ENCODE measurements at places on chromosomes 16 and 17. TPM values are rescaled to one million over a fixed set of nuclear protein-coding genes. Genes with fewer than 3 reads are reported as not detected.
A peak's percentile ranks its signal among the peaks of the same experiment; 100 is the strongest.

DNA sequence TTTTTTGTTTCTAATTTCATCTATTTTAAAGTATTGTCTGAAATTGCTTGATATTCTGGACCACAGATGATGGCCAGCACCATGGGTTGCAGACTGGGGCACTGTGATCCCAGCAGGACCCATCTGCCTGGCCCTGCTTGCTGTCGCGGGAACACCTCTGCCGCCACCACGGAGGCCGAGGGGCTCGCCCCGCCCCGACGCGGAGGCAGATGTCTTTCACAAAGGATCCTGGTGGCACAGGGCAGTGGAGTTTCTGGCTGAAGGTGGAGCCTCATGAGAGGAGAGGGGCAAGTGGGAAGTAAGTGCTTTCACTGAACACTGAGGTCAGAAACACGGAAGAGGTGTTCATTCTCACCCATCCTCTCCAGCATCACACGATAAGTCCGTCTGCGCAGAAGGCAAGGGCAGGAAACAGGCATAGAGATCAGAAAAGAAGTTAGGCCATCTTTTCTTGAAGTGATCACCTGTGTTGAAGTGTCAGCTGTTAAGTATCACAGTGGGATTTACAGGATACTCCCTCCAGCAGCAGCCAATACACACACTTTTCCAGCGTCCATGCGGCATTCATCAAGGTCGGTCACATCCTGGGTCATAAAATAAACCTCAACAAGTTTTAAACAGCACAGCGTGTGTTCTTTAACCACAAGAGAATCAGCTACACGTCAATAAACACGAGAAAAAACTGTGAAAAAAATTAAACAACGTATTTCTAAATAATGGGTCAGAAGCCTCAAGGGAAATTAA is 194.5 kb downstream of the RPTOR start:
- peak overlapping the region; percentile 57 for H3K4me3 ChIP-seq
- no peaks in the 10 kb centered on the region for H3K27me3 ChIP-seq
- H3K4me1 ChIP-seq: peaks cover 56% of the 10 kb centered on the region
- peaks cover 13% of the 10 kb centered on the region for H3K36me3 ChIP-seq
- peak; percentile 29 for DNase-seq

GRCh38 chr16:9567666-9568065 is 476.2 kb downstream of the HAPSTR1 start:
- H3K4me3 ChIP-seq: no peak overlapping the region
- H3K27me3 ChIP-seq: no peaks in the 10 kb centered on the region
- H3K4me1 ChIP-seq: no peaks in the 10 kb centered on the region
- H3K36me3 ChIP-seq: no peaks in the 10 kb centered on the region

DNA sequence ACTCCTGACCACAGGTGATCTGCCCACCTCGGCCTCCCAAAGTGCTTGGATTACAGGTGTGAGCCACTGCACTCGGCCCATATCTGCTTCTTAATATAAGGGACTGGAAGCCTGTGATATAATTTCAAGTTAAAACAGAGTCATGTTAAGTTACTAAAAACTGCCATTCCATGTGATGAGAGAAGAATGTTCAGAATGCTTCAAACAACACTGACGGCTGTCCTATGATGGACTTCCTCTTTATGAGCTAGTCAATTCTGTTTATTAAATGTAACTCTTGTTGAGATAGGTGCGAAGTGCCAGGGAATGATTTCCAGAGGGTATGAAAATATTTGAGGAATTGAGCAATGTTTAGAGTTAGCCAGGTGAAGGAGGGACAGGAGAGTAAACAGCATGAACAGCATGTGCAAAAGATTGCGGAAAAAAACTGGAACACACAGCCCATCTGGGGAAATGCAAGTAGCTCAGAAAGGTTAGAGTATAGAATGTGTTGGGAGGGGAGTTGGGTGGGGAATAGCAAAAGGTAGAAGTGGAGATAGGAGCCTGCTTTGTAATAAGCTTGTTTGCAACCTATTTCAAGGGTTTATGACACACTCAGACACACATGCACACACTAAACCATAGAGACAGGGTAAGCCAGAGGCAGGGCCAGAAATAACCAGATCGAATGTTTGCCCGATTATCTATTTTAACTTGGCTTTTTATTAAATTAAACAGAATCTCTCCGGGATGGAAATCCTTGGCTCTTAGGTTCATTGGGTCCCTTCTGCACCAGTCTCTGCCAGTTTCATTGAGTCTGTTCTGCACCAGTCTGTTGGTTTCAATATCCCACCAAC is 135.6 kb upstream of the COX10 start:
- no peak overlapping the region for H3K4me3 ChIP-seq
- no peaks in the 10 kb centered on the region for H3K4me1 ChIP-seq
- H3K27me3 ChIP-seq: no peaks in the 10 kb centered on the region
- no peak overlapping the region for H3K27ac ChIP-seq

Gene KRT33B
- not detected for total RNA-seq

GRCh38 chr16:82470620-82471152 is 156.1 kb upstream of the CDH13 start:
- H3K27me3 ChIP-seq: peaks cover 2% of the 10 kb centered on the region
- no peaks in the 10 kb centered on the region for H3K4me1 ChIP-seq
- no peak overlapping the region for H3K4me3 ChIP-seq
- H3K27ac ChIP-seq: no peak overlapping the region

Gene C16orf74
- total RNA-seq: 0.50 TPM

Gene PLXDC1
- 1.4 TPM for total RNA-seq

- no peak overlapping the region for H3K27ac ChIP-seq
- DNase-seq: no peak
- H3K36me3 ChIP-seq: no peaks in the 10 kb centered on the region
- no peak overlapping the region for H3K4me3 ChIP-seq
- H3K4me1 ChIP-seq: peaks cover 2% of the 10 kb centered on the region
These were observed 44.3 kb upstream of the PVALEF start for GRCh38 chr17:81120695-81121621.

- DNase-seq: no peak
- peaks cover 6% of the 10 kb centered on the region for H3K4me1 ChIP-seq
- no peak overlapping the region for H3K4me3 ChIP-seq
- peaks cover 1% of the 10 kb centered on the region for H3K36me3 ChIP-seq
These were observed 41.5 kb upstream of the ZFHX3 start for GRCh38 chr16:73089420-73089819.

Gene SLFN14
- total RNA-seq: not detected

Gene GPR179
- 0.02 TPM for total RNA-seq

- H3K4me1 ChIP-seq: no peaks in the 10 kb centered on the region
- H3K36me3 ChIP-seq: no peaks in the 10 kb centered on the region
- H3K27me3 ChIP-seq: peaks cover 11% of the 10 kb centered on the region
- DNase-seq: no peak
These were observed 362.1 kb upstream of the CCL2 start for GRCh38 chr17:33892717-33893591.

DNA sequence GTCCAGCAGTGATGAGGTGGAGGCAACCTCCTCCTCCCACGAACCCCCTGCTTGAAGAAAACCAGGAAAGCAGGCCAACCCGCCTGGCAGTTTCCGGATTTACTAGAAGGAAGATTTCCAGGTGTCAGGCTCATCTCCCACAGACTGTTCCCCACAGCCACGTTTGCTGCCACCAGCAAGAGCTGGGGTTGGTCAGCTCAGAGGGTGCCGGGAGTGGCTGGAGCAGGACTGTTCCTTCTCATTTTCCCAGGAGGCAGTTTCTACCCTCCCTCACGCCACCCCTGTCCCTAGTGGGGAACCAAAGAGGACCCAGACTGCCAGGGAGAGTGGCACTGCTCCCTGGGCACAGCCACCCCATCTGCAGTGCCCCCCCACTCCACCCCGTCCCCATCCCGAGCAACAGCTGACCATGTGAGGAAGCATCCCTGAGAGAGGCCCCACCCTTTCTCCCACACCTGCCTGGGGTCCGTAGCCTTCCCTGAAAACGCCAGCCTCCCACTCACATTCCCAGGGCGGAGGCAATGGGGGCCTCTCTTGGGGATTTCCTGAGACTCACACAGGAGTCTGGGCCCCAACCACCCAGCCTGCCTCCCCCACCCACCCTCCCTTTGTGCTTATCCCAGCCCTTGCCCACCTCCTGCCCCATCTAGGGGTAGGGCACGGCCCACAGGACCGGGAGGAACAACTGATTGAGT is 5.9 kb downstream of the KRT17 start:
- H3K27ac ChIP-seq: no peak overlapping the region
- H3K4me1 ChIP-seq: no peaks in the 10 kb centered on the region
- DNase-seq: no peak
- no peaks in the 10 kb centered on the region for H3K36me3 ChIP-seq

Gene RPGRIP1L
- 4.3 TPM for total RNA-seq

Gene KRT28
- total RNA-seq: not detected

Gene USB1
- total RNA-seq: 30.6 TPM

Gene AARS1
- total RNA-seq: 238 TPM

DNA sequence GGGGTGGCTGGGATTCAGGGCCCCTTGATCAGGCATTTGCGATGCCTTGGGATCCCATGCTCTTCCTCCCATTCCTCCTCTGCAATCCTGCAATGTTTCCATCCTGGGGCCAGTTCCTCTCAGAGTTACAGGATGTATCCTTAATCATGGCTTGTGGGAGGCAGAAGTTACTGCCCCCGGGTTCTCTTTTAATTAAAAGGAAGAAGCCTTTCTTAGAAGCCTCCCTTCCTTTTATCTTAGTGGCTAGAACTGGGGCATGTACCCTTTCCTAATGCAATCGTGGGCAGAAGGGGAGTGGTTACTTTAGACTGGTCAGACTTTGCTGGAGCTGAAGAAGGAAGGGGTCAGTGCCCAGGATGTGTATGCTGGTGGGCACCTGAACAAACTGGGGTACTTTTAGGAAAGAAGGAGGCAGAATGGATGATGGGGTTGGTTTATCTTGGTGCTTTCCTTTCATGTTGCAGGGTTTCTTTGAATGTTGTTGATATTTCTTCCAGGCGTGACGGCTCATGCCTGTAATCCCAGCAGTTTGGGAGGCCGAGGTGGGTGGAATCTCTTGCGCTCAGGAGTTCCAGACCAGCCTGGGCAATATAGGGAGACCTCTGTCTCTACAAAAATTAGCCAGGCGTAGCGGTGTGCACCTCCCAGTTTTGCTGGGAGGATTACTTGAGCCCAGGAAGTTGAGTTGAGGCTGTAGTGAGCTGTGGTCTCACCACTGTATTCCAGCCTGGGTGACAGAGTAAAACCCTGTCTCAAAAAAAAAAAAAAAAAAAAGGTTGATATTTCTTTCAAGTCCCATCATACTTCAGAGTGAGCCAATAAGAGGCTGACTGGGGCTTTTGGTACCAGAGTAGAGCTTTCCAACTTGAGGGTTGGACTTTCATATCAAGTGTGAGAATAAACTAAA is 13.2 kb upstream of the SPN start:
- H3K4me3 ChIP-seq: no peak overlapping the region
- H3K27me3 ChIP-seq: no peaks in the 10 kb centered on the region
- H3K4me1 ChIP-seq: peaks cover 16% of the 10 kb centered on the region
- H3K36me3 ChIP-seq: no peaks in the 10 kb centered on the region
- no peak overlapping the region for H3K27ac ChIP-seq
- DNase-seq: no peak

Gene IKZF3
- 36.1 TPM for total RNA-seq

DNA sequence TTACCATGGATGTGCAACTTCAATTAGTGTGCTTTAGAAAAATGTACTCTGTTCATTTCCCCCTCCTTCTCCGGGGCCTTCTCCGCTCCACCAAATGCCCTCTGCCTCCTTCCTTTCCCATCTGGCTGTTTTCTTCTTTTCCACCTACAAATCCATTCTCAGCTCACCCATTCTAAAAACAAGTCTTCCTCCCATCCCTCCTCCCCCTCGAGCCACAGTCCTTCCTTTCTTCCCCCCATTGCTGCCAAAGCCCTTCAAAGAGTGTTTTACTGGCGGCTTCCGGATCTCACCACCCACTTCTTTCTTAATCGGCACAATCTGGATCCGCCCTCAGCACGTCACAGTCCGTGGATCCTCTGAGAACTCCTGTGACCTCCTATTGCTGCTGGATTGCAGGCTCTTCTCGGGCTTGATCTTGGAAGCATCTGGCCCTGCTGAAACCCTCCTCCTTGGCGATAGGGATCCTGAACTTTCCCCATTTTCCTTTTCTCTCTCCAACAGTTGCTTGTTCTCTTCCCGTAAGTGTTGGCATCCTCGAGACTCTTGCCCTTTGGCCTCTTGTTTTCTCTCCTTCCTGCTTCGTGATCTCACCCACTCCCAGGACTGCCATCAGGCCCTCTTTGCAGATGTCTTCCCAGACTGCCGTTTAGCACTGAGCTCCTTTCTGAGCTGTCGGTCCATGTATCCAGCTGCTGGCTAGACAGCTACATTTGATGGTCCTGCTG is 36.0 kb upstream of the FBXO47 start:
- H3K4me1 ChIP-seq: peaks cover 30% of the 10 kb centered on the region
- peak; percentile 80 for DNase-seq
- no peaks in the 10 kb centered on the region for H3K27me3 ChIP-seq
- peak overlapping the region; percentile 65 for H3K4me3 ChIP-seq
- no peaks in the 10 kb centered on the region for H3K36me3 ChIP-seq

DNA sequence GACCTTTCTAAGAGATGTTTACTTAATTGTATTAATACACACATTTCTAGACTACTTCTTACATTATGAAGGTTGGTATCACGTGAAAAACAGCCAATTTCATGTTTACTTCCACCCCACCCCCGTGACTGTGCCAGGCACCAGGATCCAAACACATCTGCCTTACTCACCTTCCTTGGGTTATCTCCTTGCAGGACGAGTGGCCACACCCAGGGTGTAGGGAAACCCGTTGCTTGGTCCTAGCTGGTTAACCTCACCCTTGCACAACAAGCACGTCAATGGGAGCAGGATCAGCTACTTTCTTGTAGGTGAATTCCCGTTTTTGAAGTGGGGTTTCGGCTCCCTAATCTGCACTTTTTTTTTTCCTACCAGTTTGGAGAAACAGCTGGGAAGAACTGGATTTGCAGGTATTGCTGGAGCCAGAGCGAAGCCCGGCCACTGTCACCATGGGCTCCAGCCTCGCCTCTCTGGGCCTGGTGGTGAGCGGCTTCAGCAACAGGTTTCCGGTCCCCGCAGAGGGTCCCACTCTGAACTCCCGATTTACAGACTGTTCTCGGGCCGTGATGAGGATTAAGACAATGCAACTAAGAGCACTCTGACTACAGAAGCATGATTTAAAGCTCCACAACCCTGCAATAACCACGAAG is 2.1 kb upstream of the UBB start:
- peaks cover 27% of the 10 kb centered on the region for H3K36me3 ChIP-seq
- H3K27ac ChIP-seq: peak overlapping the region; percentile 34
- H3K4me1 ChIP-seq: peaks cover 25% of the 10 kb centered on the region

DNA sequence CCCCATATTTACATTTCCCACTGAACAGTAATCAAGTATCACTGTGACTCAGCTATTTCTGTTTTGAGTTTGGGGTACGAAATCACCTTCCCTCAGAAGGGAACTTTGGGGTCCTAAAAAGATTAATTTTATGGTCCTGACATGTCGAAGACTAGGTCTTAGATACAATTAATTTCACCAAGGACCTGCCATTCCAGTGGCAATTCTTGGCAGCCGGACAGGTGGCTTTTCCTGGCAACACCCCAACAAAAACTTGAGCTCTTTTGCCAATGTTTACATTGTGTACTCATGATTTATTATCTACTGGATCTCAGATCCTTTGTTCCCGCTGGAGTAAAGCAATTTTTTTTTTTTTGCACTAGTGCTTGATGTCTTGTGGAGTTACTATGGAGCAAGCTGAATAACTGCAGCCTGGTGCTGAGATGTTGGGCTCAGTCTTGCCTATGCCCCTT is 14.4 kb downstream of the SLFN5 start:
- H3K36me3 ChIP-seq: peaks cover 30% of the 10 kb centered on the region
- H3K4me1 ChIP-seq: peaks cover 73% of the 10 kb centered on the region
- H3K4me3 ChIP-seq: no peak overlapping the region
- DNase-seq: no peak

Gene ICAM2
- total RNA-seq: 41.6 TPM

- no peak overlapping the region for H3K4me3 ChIP-seq
- no peaks in the 10 kb centered on the region for H3K4me1 ChIP-seq
- DNase-seq: no peak
- no peak overlapping the region for H3K27ac ChIP-seq
- peaks cover 4% of the 10 kb centered on the region for H3K27me3 ChIP-seq
- H3K36me3 ChIP-seq: no peaks in the 10 kb centered on the region
These were observed 12.6 kb upstream of the XYLT1 start for GRCh38 chr16:17483351-17483750.

Gene TMEM208
- total RNA-seq: 24.6 TPM

All from activated naive CD4-positive, alpha-beta T cell treated with anti-CD3 and anti-CD28 coated beads for 36 hours (primary cell).